ENCODE measurements at places on chromosomes 12 and 14.

DNA sequence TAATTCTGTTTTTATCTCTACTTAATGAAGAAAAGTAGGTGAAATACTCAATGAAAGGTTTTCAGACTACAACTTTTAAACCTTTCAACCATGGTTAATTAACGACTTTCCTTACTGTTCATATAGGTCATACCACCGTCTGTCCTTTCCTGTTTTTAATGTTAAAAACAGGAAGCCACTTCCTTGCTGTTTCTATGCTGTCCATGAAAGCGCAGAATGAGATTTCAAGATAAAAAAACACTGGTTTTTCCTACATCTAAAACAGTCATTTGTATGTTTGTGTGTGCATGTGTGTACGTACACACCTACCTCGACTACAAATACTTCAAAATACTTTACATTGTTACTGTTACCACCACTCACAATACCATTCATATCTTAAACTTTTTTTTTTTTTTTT, 27.3 kb downstream of the SPTLC2 start:
- DNase-seq = no peak

GRCh38 chr12:93908846-93909567, 231.8 kb downstream of the CRADD start:
- no peak for DNase-seq

DNA sequence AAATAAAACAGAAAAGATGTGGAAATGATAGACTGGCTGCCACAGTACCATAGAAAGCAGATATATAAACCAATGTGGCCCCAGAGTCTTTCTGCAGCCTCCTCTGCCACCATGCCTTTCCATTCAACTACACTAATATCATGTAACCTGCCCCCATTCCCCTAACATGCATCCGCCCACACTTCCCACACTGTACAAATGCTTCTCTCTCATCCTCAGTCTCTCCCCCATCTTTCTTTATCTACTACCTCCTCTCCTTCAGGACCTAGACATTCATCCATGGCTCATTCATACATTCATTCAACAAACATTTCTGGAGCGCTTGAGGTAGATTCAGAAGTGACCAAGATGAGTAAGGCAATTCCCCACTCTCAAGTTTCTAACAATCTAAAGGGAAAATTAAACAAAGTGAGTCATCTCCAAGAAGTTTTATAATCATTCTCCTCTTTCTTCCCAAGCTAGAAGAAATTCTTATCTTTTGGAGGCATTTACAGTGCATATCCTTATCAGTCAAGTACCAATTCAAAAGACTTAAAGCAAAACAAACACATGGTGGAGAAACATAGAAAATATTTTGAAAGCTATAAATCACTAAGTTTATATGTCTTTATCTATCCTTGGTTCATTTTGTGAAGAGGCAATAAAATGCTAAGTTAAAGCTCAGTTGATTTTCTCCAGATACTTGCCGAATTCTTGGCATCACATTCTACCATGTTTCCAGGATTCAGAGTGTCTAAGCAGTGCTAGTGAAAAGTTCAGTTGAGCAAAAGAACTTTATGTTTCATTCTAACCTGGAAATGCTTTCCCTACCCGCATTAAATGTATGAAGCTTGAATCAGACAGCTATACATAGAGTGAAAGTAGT, 70.5 kb upstream of the FRMD6 start:
- DNase-seq = no peak

DNA sequence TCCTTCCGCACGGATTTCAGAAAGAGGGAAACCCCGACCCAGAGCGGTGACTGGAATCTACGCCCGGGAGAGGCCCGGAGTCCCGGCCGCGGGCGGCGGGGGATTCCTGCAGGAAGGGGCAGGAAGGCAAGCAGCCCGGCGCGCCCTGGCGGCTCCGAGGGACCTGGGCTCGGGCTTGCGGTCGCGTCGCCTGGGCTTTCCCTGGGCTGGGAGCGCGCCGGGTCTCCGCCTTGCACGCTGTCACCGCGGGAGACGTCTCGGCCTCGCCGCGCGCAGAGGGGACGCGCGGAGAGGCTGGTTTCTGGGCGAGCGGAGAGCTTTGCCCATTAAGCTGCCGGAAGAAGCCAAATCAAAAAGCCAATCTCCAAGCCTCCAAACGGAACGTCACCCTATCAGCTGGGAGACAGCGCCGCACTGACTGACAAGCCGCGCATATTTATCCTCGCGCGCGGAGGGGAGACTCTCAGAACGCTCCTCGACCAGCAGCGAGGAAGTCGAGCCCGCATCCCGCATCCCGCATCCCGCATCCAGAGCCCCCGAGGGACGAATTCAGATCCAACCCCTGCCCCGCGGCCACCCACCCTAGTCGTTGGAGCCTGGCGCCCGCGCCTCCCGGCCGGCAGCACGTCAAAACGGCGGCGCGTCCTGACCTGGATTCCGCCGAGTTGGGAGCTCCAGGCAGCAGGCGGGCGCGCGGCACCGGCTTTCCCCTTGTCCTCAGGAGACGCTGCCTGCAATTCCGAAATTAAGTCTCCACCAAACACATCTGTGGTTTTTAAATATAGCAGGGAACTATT, at the start of gene SLC8A3:
Gene SLC8A3 (minus strand): TSS at position 293 of the 797 bp plus-strand sequence. CDS start 20,529 bp downstream, outside the sequence.
- DNase-seq = no peak

- no peak for DNase-seq
Measured at GRCh38 chr12:12007001-12007712, 63.6 kb upstream of the BCL2L14 start.

GRCh38 chr12:113088037-113088436, 31.5 kb downstream of the DTX1 start:
- DNase-seq = no peak

Data from GOT3 (cell line).